ENCODE measurements at places on chromosomes 1 and 21.

DNA sequence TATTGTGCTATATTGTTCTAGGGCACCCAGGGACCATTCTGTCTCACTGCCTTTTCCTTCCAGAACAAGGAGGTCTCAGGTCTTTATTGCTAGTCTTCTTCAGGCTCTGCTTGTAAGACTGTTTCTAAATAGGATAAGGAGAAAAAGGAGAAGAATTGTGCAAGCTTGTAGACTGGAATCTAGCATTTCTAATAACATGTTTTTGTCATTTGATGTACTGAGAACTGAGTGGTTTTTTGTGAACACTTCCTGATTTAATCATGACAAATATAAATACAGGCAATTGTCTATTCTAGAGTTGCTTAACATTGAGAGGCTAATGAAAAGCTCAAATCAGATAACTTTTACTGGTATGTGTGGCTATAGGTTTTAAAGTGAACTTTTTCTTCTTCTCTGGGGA lies 77.6 kb downstream of the CLIC4 start:
- DNase-seq, result no peak

- no peak for DNase-seq
These were observed 166.6 kb downstream of the ZC3H11B start for GRCh38 chr1:219446288-219446687.

DNA sequence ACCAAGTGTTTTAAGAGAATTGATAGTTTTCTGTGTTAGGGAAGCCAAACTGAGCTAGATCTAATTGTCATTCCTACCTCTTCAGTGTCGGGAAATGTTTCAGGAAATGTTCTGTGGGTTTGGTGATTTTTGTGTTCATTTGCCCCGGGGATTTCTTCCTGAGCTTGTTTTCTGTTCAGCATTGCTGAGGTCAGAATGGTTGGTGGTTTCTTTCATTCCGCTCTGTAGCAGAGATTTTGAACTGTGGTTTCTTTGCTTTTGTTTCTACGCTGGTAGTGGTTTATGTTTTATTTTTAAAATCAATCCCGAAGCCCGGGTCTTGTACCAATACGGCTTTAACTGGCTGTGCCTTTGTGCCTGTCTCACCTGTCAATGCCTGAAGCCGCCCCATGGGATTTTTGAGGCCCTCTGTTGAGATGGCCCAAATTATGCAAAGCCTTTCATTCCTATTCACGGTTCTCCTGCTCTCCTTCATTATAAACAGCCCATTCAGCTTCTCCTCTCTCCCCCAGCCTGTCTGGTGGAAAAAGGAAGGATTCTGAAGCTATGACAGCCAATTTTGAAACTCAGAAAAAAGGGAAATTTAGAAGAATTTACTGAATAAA lies 417.2 kb upstream of the KAZN start:
- DNase-seq, result no peak

DNA sequence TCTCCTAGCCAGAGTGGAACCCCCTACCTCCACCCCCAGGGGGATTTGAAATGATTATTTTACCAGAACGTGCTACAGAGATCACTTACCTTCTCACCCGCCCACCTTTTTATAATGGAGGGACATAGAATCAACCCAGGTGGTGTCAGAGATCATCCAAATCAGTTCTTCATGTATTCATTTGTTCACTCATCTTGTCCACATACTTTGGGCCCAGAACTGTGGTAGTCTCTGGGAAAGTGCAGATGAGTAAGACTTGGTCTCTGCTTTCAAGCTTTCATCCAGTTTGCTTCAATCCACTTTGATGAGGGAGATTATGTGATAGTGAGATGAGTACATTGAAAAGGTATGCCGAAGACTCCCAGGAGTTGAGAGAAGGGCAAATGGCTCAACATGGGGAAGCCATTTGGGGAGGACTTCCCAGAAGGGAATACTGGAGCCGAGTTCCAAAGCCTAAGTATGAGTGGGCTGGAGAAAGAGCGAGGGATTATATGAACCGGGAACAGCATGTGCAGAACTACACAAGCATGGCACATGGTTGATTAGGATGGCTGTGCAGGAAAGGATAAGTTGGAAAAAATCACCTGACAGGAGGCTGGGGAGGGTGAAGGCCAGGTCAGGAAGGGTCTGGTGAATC lies 1.9 kb downstream of the FGGY start:
- DNase-seq, result no peak

DNA sequence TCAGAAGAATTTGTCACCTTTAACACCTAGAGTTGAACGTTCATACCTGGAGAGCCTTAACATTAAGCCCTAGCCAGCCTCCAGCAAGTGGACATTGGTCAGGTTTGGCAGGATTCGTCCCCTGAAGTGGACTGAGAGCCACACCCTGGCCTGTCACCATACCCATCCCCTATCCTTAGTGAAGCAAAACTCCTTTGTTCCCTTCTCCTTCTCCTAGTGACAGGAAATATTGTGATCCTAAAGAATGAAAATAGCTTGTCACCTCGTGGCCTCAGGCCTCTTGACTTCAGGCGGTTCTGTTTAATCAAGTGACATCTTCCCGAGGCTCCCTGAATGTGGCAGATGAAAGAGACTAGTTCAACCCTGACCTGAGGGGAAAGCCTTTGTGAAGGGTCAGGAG lies 52.3 kb downstream of the UBE4B start:
- DNase-seq, result no peak

DNA sequence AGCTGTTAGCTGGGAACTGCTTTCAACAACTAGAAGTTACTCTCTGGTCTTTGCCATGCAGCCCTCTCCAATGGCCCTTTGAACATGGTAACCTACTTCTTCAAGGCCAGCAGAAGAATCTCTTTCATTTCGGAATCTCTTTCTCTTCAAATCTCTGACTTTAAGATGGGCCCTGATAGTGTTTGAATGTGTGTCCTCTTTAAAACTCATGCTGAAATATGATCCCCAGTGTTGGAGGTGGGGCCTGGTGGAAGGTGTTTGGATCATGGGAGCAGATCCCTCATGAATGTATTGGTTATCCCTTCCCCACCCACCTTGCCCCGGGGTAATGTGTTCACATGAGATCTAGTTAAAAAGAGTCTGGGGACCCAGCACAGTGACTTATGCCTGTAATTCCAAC lies 54.5 kb upstream of the SOX13 start:
- DNase-seq, result no peak

- DNase-seq, result no peak
These were observed 205.7 kb downstream of the USP25 start for GRCh38 chr21:15935530-15935929.

GRCh38 chr1:52632732-52633290 lies at the start of gene SHISAL2A:
SHISAL2A (plus strand) TSS chr1:52633168; CDS start chr1:52633494, 326 bp downstream.
- DNase-seq, result no peak

- DNase-seq, result no peak
These were observed 169.3 kb upstream of the CSF3R start for GRCh38 chr1:36652011-36652410.

GRCh38 chr1:209527993-209528717 lies 55.4 kb upstream of the CAMK1G start:
- DNase-seq, result no peak

- DNase-seq, result no peak
These were observed 2.5 kb downstream of the KLHL20 start for GRCh38 chr1:173717238-173717637.

DNA sequence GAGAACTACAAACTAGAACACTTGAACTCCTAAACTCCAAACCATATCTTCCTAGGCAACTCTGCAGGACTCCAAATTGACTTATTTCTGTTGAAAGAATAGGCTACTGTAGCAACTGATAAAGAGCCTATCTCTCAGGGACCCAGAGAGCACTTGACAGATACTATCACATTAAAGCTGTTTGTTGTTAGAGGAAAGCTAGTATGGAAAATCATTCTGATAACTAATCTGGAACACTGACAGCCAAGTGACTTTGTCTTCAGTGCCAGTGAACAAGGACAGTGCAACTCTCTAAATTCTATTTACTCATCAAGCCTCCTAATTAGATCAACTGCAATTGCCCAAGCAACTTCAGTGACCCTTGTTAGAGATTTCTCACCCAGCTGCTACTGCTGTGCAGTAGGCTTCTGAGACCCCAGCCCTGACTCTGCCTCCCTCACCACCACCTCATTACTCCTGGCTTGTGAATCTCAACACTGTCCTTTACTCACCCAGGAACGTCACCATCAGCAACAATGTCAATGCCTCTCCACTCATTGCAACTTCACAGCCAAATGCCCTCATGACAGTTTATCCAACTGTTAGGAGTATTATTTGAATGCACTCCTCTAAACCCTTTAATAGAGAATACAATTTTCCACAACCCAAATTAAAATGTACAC lies 7.4 kb upstream of the RGS13 start:
- DNase-seq, result no peak

DNA sequence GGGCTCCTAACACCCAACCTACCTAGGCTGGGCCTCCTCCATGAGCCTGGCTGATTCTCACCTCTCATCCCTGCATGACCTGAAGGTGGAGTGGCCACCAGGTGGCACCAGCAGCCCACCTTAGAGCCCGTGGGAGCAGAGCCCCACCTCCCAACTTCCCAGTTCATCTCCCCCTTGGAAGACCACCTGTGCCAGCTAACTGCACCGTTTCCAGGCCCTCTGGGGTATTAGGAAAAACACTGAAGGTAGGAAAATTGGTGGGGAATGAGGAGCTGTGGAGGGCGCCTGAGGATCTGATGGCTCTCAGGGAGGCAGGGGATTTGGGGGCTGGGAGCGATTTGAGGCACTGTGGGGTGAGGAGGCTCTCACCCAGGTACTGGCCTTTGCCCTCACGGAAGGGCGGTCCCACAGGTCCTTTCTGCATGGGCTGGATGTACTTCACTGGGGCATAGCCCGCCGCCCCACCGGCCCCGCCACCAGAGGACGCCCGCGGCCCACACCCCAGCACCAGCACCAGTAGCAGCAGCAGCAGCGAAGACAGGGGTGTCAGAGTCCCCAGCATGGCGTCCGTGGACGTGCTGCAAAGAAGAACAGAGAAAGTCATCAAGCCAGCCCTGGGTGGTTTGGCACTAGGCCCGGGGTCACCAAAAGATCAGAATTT lies 11.1 kb downstream of the ADPRS start:
- peak; percentile 45 for DNase-seq

DNA sequence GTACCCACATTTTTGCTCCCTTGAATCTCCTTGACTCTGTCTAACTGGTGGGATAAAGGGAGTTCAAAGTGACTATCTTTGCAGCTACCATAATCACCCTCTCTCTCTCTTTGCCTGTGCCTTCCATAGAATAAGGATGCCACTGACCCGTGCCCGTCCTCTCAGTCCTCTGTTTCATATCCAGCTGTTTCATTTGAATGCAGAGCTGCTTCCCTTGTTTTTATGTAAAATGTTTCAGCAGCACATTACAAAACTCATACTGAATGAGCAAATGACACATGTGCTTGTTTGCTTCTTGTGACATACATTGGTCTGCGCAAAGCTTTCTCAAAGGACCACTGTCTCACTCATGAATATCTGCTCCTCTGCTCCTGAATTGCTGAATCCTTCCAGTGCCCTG lies 38.4 kb downstream of the CDC42 start:
- DNase-seq, result no peak

DNA sequence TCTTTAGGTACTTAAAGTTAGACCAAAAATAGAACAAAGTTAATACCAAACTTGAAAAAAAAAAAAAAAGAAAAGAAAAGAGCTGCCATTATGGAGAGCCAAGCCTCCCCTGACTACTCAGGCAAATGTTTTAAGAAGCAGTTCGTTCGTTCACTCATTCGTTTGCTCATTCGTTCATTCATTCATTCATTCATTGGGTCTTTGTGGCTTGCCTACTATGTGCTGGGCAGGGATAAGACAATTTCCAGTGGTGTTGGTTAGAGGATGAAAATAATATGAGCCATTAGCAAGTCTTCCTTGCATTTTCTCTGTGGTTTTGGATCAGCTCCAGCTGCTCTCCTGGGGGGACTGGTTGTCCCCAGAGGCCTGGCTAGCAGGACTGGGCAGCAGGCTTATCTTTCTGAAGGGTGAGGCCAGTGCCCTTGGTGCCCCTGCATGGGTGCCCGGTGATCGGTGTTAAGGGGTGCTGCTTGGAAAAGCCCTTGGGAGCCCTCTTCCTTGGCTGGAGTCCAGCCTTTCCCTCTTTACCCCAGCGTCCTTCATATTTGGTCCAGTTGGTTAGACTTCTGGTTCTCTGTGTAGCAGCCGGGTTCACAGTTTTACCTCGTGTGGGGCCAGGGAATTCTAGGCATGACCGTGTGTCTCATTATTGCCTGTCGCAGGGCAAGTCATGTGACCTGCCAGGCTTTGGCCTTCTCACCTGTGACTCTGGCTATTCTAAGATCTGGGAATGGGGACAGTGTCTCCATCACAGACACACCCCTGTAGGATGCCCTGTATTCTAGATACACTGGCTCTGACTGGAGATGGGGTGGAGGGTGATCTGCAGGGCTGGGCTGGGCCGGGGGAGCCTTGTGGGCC lies 32.8 kb downstream of the LHX4 start:
- DNase-seq, result no peak

DNA sequence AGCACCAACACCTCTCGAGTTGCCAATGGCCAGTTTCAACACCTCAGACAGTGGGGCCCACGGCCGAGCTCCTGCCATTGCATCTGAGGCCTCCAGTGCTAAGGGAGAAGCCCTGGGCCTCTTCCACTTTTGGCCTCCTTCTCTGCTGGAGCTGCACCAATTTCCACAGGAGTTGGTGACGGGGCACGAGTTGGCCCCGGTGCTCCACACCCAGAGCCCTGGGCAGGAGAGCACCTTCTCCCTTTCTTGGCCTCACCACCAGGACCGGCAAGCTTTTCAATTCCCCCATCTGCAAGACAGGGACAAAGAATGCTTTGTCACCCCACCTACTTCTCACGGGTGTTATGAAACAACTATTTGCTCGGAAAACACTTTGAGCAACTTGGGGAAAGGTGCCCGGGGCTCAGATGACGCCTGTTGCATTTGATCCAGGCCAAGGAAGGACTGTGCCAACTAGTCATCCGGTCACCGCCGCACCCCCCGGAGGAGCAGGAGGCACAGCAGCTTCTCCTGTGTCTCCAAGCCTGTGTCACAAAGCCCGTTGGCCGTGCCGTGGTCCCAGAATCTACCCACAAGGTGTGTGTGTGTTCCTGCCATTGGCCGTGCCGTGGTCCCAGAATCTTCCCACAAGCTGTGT lies 55.2 kb downstream of the TOMM20 start:
- DNase-seq, result no peak

- DNase-seq, result no peak
These were observed 102.2 kb downstream of the PIK3R3 start for GRCh38 chr1:46030074-46030870.

DNA sequence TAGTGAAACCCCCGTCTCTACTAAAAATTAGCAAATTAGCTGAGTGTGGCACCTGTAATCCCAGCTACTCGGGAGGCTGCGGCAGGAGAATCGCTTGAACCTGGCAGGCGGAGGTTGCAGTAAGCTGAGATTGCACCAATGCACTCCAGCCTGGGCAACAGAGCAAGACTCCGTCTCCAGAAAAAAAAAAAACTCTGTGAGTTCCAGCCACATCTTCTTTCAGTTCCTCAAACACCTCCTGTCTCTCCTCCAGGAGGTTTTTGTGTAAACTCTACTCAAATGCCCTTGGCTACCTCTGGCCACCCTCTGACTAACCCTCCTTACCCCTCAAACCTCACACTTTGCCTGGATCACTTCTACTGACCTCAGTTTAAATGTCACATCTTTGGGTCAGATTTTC lies 38.1 kb downstream of the RCSD1 start:
- no peak for DNase-seq

DNA sequence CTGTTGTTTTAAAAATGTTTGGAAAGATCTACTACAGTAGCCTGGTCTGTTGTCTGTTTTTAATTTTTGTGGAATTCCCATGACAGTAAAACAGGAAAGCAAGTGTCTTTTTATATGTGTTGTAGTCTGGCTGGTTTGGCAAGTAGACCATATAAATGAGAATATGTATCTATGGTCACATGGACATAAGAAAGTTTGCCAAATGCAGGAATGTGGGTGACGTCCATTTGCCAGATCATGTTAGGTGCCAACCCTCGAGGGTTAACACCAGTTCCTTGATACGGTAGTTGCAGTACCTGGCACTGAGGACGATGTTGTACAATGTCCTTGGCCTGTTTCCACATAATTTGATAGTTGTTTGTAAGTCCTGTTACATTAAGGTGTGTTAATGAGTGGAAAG lies 6.2 kb downstream of the DAP3 start:
- no peak for DNase-seq
